ENCODE measurements at places on chromosomes 4 and X.

GRCh38 chr4:63728480-63729177 is 680.6 kb downstream of the TECRL start:
- DNase-seq = no peak

DNA sequence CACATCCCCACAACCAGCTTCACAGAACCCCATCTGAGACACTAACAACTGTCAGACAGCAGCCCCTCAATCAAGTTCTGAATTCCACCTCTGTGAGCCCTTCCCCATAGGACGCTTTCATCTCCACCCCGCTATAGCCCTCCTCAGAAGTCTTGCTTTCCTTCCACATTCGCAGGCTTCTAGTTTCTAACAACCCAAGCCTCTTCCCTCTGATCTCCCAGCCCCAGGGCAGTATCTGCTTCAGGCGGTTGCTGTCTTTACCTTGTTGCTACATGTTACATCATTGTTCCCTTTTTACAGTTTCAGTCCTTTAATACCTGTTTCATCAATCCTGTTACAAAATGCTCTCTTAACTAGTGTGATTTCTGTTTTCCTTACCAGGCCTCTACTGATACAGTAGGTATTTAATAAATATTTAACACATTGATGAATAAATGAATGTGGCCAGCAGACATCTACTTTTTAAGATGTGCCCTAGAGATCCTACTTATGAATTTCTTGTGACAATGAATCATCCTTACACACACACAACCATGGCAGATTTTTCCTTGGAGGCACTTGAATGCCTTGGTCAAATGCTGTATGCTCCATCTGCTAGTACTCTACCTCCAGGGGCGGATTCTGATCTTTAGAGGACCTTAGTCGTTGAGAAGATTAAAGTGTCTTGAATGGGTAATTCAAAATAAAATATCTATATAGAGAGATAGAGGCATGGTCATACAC is 164.7 kb upstream of the SLIT2 start:
- no peak for DNase-seq

- no peak for DNase-seq
Measured at GRCh38 chr4:39029752-39030694, 2.2 kb downstream of the TMEM156 start.

DNA sequence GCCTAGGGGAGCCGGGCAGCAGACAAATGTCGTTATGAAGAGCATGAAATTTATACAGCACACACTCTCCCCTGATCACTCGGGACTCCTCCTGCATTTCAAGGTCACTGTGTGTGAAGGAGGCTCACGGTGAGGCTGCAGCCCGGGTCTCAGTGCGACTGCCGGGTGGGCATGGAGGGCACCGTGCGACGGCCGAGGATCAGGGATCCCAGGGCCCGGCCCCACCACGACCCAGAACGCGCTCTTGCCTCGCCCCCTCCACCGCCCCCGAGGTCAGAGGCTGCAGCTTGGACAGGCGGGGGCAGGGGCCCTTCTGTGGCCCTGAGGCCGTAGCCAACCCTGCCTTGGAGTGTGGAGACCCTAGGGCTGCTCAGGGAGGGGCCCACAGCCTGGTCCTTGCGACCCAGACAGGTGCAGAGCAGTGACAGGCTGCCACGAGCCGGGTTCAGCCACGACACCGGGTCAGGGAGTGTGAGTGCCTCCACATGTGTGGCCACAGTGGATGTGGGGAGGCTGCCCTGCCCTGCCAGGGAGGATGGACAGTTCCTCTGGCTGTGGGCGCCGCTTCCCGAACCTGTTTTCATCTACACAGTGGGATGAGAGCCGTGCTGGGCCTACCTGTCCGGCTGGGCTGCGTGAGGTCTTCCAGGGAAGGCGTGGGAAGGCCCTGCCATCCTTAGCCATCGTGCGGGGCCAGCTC is 89.3 kb upstream of the NKX1-1 start:
- DNase-seq = no peak

DNA sequence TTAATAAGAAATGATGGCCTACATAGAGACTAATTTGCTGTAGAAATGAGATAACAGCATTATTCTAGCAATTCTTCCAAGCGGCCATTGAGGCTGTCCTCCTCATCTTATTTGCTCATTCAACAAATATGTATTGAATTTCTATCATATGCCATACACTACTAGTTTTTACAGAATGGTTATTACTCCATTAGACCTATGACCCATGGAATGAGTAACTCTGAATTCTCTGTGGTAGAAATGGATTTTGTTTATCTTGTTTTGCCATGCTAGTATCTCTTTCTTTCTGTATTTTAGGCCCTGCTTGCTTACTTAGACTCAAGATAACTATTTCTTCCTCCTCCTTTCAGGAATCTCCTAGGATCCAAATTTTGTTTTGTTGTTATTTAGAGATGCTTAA is 103.5 kb downstream of the RPA4 start:
- peak; percentile 60 for DNase-seq

- no peak for DNase-seq
Measured at GRCh38 chr4:27643101-27643500, 782.5 kb downstream of the STIM2 start.

GRCh38 chr4:90621080-90621479 is 493.9 kb downstream of the CCSER1 start:
- DNase-seq = no peak

DNA sequence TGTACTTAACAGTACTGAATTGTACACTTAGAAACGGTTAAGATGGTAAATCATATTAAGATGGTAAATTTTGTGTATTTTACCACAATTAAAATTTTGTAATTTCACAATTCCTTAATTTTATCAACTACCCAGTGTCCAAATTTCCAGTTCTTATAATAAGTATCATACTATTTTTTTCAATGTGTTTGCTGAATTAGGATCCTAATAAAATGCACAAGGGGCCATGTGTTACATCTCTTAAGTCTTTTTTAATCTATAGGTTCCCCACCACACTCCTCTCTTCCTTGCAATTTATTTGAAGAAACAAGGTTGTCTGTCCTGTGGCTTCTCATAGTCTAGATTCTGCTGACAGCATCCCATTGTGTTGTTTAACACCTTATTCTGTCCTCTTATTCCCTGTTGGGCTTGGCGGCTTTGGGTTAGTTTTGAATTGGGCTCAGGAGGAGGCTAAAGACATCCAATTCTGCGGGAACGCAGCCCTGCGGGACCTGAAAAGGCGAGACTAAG is 533 bp upstream of the SYAP1 start:
- no peak for DNase-seq

GRCh38 chr4:10856271-10856782 is 171.8 kb upstream of the CLNK start:
- no peak for DNase-seq

DNA sequence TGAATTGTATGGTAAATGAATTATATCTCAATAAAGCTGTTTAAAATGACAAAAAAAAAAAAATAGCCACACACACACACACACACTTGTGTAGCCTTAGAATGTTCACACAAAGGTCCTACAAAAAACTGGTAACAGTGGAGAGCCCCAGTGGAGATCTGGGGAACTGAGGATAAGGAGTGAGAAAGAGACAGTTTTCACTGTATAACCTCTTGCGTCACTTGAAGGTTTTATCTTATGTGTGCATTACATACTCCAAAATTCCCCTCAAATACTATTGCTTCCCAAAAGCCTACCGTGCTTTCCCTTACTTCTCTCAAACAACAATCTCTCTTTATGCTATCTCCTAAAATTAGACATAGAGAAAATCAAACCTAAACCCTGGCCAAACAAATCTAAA is 67.8 kb downstream of the SMC1A start:
- DNase-seq = no peak

DNA sequence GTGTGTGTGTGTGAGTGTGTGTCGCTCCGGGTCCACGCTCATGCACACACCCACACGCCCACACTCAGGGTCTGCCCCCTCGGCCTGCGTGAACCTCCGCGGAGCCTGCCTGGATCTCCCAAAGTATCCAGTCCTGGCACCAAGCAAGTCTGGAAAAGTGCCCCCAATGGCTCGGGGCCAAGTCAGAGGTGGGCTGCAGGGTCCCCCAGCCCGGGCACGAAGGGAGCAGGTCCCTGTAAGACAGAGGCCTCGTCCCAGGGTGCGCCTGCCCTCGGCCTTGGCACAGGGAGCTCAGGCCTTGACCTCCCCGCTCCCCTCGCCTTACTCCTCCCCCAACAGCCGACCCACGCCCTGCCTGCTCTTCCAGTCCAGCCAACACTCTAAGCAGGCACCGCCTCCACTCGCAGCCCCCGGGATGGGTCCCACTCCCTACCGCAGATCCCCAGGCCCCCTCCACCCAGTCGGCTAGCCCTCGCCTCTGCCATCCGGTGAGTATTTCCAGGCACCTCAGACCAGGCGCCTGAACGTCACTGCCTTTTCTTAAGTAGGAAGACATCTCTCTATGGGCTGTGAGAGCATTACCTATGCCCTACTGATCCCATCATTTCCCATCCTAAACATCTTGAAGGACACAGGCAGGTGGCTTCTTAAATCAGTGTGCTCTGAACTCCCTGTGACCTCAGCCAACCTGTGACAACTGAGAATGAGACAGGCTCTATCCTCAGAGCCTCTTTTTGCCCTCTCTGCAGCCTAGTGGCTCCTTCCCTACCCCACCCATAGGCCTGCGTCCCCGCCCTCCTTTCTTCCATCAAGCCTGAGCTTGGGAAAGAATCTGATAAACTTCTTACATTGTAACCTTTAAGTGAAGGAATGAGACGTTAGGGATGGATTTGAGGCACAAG is 704 bp downstream of the FAM114A1 start:
- DNase-seq = peak; percentile 41

DNA sequence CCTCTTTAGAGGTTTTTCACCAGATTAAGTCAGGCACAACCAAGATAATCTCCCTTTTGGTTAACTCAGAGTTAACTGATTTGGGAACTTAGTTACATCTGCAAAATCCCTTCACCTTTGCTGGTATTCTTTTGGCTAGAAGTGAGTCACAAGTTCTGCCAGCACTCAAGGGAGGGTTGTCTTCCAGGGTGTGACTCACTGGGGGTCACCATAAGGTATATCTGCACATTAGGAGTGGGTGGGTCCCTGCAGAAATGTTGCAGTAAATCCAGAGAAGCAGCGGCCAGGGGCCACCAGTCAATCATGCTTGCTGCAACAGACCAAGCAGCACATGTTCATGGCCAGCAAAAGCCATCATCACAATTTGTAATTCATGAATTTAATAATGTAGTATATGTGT is 59.8 kb upstream of the MAML3 start:
- peak; percentile 25 for DNase-seq

- DNase-seq = no peak
Measured at GRCh38 chr4:72451349-72451748, 117.7 kb downstream of the ADAMTS3 start.

- no peak for DNase-seq
Measured at GRCh38 chr4:26821677-26822503, 38.8 kb upstream of the STIM2 start.

- DNase-seq = peak; percentile 6
Measured at GRCh38 chr4:6953751-6954380, 44.2 kb downstream of the TBC1D14 start.

DNA sequence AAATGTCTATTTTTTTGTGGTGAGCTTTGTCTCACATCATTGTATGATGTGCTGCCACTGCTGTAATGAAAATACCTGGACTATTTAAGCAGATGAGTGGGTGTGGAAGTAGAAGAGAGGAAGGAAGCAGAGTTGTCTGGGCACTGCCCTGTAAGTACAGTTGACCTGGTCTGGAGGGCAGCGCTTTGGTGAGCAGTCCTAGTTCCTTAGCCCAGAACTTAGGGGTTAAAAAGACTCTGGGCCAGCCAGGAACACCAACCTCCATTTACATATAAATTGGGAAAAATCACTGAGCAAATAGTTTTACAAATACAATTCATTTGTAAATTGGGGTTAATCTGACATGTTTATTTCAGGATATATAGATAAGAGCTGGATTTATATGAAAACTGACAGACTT is 347.1 kb upstream of the FAT1 start:
- DNase-seq = no peak

- peak; percentile 30 for DNase-seq
Measured at GRCh38 chrX:120310861-120311726, at the start of gene TMEM255A. Gene TMEM255A, minus strand, starts transcription at chrX:120311461. Its CDS starts 152 bp downstream, at chrX:120311309.

DNA sequence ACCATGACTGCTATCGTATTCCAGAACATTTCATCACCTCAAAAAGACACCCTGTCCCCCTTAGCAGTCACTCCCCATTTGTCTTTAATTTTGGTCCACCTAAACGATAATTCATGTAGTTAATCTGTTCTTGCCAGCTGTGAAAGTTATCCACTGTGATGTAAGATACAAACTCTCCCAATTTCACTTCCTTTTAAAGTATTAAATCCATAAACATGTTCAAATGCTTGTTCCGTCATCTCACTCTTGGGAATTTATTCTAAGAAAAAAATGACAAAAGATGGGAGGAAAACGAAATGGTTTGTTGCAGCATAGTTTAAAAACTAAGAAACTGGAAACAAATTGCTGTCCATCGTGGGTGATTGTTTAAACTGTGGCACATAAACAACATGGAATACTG is 53.7 kb upstream of the IRF2 start:
- no peak for DNase-seq

DNA sequence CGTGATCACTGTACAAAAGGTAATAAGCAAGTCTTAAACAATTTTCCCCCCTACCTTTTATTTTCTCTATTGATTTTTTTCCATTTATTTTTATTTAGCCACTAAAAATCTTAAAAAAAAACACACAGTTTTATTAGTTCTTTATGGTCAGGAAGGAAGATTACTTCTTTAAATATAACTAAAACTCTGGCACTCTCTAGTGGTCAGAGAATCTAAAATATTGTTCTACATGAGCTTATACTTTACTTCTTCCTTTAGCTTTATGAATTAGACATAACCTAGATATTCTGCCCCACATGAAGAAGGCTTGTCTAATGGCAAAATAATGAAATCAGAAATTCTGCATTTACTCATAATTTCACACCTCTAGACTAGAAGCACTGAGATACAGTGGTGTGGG is 135.2 kb downstream of the PDE5A start:
- DNase-seq = no peak

DNA sequence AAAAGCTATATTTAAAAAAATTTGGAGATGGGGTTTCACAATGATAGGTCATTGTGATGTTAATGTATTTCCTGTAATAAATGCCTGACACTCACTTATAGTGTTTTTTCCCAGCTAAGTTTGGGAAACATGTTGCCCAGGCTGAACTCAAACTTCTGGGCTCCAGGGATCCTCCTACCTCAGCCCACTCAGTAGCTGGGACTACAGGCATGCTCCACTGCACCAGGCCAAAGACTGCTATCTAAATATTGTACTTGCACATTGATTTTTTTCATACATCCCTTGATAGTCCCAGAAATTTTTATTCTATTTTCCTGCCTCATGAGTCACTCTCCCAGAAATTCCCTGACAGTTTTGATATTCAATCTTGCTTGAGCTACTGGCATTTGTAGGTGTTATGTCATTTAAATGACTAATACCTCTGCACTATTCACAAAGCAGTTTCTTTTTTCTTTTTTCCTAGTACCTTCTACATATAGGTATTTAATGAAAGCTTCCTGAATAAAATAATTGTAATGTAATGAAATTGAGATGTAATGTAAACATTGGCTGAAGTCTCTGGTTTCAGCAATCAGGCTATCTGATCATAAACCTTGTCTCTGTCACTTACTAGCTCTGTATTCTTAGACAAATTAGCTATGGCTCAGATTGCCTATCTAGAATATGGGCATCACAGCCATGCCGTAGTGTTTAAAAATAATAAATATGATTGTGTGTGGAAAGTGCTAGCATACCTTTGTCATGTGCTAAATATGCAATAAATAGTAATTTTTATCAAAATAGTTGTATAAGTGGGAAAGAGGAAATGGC is 1973.0 kb upstream of the AGA start:
- DNase-seq = no peak

- DNase-seq = no peak
Measured at GRCh38 chr4:117786566-117786965, 247.7 kb upstream of the NDST3 start.

GRCh38 chrX:74421036-74421739 is at the start of gene SLC16A2:
Gene SLC16A2, plus strand, starts transcription at chrX:74421493. Its CDS starts 145 bp downstream, at chrX:74421638.
- peak; percentile 84 for DNase-seq

GRCh38 chr4:132001542-132001941 is 1147.6 kb upstream of the PCDH10 start:
- DNase-seq = peak; percentile 8
